ENCODE measurements at places on chromosomes 16 and 17.
A peak's percentile ranks its signal among the peaks of the same experiment; 100 is the strongest.

DNA sequence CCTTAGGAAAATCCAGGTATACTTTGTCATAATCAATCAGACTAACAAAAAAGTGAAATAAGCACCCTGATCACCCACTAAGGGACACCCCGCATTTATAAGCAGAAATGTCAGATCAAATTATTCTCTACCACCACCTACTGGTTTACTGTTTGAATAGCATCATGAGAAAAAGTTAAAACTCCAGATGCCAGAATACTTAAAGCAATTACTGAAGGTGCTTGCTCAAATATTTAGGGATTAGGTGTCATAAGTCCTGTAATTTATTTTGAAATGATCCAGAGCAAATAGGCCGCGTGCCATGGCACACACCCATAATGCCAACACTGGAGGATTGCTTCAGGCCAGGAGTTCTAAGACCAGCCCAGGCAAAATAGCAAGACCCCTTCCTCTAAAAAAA lies 2.3 kb downstream of the TOP2A start:
- DNase-seq, result no peak

DNA sequence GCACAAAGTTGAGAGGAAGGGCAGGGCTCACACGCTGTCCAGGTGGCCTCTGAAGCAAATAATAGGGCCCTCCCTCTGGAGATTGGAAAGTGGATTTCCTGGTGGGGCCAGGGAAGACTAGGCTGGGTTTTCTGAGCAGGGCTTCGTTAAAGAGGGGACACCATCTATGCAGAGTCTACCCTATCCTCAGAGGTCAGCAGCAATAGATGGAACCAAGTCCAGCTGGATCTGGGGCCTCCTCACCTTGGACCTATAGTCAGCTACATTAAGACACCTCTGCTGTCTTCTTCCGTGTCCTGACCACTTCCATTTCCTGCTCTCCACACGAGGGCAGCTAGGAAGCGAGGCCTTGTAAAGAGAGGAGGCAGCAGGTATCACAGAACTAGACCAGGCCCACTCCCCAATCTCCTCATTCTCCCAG lies 14.7 kb upstream of the ST6GALNAC1 start:
- DNase-seq, result no peak

DNA sequence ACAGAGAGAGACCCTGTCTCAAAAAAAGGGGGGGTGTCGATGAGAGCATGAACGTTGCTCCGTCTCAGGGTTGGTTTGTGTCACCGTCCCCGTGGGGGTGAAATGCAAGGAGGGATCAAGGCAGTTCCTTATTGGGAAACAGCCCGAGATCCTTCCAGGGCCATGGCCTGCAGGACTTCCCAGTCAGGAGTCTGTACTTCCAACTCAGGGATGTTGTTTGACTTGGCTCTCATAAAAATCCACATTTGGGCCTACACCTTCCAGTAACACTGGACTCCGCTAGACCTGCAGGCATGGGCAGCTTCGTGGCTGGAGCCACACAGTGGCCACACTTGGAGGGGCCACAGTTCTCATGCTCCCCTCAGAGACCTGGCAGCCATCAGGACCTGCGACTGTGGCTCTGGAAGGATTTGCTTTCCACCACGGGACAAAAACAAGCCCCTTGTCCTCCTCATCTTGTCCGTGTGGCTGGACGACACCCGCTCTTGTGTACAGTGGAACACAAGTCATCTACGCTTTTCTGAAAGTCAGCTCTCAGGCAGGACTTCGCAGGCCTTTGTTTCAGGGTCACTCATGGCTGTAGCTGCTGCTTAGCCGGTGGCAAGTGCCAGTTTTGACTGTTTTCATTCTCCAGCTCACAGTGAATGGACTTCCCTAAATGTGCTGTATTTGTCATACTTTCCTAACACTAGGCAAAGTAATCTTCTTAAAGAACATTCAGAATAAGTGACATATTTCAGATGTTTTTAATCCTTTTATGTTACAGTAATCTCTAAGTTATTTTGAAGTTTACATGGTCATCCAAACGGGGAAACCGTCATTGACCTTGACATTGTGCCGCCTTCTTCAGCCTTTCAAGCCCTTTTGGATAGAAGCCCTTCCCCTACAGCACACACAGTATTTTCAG lies 24.2 kb upstream of the IL17C start:
- DNase-seq, result no peak

GRCh38 chr17:8909586-8910270 lies 42.3 kb upstream of the PIK3R6 start:
- no peak for DNase-seq

DNA sequence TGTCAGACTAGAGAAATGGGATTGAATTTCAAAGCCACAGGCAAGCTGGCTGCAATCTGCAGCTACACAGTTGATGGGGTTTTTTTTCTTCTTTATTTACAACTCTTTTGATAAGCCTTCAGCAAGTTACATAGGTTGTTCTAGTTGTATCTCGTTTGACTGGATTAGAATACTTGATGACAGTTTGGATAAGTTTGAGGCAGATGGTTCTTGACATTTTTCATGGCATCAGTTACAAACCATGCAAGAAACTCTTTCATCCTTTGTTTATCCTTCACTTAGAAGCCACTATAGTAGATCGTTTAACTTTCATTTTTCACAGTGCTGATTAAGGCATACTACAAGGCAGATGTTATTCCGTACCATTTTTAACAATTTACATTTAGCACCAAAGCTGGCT lies 238.9 kb downstream of the TOX3 start:
- peak; percentile 77 for DNase-seq

- DNase-seq, result peak; percentile 83
Observed at GRCh38 chr16:49556606-49557446, 183.2 kb downstream of the C16orf78 start.

- peak; percentile 11 for DNase-seq
Observed at GRCh38 chr17:63946440-63947363, 14.6 kb upstream of the CD79B start.

DNA sequence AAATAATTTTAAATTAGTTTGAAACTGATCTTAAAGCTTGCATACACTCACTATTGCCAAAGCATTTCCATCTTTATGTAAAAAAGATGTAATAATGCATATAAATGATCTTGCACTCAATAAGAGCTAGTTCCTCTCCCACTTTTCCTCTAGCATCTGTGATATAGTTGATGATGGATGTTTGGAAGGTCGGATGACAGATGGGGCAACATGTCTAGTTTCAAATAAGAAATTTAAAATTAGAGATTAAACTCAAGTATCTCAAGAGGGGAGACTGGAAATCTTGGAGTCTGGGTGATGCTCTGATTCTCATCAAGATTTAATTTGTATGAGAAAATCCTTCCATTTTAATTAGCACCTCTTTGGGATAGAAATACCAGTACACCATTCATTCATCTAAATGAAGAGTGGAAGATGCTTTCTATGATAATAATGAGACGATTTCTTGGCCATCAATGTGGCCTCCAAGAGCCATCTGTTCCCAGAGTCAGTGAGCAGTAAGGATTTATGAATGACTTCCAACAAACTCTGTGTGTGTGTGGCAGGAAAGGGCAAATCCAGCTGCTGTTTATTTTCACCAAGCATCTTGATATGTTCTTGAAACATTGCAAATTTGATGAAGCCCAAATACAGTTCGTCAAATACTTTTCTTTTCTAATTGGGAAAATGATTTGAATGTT lies 616.3 kb upstream of the CDH8 start:
- no peak for DNase-seq

GRCh38 chr17:40436636-40437035 lies 6.6 kb upstream of the IGFBP4 start:
- DNase-seq, result no peak

DNA sequence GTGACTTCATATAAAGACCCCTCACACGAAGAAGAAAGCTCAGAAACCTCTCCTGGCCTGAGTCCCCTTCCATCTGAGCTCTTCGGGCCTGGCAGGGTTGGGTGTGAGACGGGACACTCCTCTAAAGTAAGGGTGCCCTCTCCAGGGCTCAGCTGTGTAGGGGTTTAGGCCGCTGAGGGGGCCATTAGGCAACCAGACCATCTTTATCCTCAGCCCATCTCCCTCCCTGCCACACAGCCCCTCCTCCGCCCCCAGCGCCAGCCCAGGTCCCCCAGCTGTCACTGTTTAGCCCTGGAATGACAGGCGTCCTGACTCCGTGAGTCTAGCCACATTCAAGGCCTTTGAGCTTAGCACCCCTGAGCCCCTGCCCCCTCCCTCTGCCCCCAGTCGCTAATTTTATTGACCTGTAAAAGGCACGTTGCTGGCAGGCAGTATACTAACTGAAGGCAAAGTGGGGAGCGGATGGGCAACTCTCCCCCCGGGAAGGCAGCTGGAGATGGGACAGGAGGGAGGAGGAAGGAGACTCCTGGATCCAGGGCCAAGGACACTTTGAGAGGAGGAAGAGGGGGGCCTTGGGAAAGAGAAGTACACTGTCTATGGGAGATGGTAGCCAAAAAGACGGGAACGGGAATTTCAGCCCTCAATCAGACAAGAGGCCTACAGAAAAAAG lies 592 bp upstream of the ZNF385C start:
- peak; percentile 26 for DNase-seq

- DNase-seq, result no peak
Observed at GRCh38 chr16:11264155-11264832, 4.8 kb downstream of the TNP2 start.

DNA sequence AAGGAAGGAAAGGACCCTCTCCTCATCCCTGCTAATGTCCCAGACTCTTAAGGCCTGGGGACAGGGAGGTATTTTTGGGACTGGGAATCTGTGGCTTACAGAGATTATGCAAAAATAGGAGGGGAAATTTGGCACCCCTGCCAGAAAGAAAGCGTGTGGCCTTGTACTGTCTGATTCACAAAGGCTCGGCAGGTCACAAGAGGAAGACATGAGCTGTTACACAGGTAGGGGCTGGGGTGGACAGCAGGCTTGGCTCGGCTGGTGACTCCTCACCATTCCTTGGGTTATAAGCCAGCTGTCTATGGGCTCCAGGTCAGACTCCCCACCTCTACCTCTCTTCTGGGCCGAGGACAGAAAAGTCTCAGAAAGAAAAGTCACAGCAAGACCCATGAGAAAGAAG lies 20.7 kb upstream of the SREBF1 start:
- no peak for DNase-seq

GRCh38 chr17:11251561-11252107 lies 10.6 kb downstream of the SHISA6 start:
- no peak for DNase-seq

GRCh38 chr16:19698480-19699465 lies 19.3 kb downstream of the KNOP1 start:
- DNase-seq, result no peak

DNA sequence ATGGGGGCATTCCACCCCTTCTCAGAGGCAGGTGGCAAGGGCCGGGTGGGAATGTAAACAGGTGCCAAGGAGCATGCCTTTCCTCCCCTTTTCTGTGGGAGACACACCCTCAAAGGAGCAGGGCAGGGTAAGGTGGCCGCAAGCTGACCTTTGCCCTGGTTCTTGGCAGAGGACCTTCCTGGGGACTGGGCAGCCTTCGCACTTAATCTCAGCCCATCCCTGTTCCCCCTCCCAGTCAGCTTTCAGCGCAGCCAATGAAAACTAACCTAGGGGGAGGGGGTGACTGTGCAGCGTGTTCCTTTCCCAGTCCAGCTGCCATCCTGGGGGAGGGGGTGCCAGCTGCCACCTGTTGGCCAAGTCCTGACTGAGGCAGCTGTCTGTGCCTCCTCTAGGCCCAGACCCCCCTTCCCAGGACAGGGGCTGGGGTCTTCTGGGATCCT lies 2.8 kb downstream of the TRAF4 start:
- DNase-seq, result peak; percentile 59

DNA sequence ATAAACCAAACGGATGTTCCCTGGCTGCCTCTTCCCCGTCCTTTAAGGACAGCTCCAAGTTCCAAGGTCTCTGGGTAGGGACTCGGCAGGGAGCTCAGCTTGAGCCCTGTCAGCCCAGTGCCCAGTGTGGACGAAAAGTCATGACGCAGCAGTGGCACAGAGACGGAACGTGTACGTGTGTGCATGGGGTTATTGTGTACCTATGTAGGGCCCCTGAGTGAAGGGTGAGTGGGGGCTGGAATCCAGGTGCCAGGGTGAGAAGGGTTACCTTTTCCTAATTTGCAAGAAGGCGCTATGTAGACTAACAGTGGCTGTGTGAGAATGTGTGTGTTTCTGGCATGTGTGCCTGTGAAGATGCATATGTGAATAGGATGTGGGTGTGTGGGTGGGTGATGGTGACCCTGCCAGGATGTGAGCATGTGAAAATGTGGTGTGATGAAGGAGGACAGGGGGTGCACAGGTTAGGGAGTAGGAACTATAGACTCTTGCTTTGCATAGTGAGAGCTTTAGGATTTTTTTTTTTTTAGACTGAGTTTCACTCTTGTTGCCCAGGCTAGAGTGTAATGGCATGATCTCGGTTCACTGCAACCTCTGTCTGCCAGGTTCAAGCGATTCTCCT lies 6.0 kb downstream of the SCN4A start:
- no peak for DNase-seq

DNA sequence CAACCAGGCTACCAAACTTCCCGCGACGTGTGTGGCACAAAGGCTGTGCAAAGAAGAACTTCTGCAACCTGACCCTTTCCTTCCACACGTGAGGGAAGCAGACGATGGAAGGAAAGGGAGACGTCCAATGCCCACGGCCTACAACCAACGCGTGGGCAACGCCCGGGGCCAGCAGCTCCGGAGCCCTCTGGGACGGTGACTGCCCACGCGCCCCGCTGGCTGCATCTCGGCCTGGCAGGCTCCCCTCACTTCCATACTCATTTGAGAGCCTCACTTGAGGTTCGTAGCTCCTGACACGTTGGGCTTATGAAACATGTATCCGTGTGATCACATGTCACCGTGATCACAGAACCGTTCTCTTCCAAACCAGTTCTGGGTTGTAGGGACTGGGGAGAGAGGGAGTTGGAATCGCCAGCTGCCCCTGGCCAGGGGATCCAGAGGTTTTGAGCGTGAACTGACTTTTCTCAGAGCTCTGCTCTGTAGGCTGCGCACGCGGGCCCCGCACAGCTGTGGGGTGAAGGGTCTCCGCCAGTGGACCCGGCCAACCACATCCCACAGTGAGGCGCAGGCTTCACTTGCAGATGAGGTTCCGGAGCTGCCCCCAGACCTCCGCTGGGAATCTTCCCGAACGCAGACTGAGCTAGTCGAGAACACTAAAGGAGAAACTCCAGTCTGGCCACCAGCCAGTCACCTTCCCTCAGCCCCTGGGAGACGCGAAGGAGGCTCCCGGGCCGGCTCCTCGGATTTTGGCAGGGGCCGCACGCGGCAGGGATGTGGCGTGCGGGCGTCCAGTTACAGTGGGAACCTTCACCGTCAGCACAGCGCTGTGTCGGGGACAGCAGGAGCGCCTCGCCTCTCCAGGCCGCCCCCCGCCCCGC lies 1.0 kb downstream of the LMF1 start:
- DNase-seq, result no peak

GRCh38 chr16:73404001-73404400 lies 356.1 kb upstream of the ZFHX3 start:
- DNase-seq, result no peak

GRCh38 chr16:66269617-66270332 lies 96.7 kb upstream of the CDH5 start:
- no peak for DNase-seq
